Activated T-cell treated with anti-CD3 and anti-CD28 coated beads, Interleukin-2, amount 50 U/mL, for 24 hours (primary cell): ENCODE measurements at places on chromosomes 1 and 21.

DNA sequence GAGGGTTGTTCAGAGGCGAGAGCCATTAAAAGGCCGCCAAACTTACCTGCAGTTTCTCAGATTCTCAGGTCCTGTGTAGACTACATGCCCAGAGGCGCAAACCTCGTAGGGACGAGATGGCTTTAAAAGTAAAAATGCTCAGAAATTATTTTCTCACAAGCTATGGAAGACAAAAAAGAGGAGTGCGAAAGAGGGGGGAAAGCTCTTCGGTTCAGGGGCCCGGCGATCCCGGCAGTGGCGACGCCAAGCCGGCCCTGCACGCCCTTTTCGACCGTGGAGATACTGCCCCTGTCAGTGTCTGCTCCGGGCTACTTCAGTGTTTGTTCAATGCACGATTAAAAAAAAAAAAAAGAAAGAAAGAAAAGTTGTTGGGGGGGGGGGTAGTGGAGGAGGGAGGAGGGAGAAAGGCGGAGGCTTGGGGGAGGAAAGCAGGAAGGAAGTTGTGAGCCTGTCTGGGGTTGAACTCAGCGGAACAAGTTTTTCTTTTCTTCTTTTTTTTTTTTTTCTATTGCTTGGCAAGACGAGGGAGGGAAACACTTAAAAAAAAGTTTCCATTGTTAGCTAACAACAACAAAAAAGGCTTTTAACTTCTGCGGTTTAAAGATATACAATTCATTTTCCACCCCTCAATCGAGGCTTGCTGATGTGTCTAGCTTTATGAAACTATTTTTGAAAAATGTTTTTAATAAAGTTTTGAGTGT lies at the start of gene ITPKB:
Gene ITPKB (minus strand): TSS at position 288 of the 701 bp plus-strand sequence. CDS start 1,824 bp downstream, outside the sequence.
- peak; percentile 74 for DNase-seq

DNA sequence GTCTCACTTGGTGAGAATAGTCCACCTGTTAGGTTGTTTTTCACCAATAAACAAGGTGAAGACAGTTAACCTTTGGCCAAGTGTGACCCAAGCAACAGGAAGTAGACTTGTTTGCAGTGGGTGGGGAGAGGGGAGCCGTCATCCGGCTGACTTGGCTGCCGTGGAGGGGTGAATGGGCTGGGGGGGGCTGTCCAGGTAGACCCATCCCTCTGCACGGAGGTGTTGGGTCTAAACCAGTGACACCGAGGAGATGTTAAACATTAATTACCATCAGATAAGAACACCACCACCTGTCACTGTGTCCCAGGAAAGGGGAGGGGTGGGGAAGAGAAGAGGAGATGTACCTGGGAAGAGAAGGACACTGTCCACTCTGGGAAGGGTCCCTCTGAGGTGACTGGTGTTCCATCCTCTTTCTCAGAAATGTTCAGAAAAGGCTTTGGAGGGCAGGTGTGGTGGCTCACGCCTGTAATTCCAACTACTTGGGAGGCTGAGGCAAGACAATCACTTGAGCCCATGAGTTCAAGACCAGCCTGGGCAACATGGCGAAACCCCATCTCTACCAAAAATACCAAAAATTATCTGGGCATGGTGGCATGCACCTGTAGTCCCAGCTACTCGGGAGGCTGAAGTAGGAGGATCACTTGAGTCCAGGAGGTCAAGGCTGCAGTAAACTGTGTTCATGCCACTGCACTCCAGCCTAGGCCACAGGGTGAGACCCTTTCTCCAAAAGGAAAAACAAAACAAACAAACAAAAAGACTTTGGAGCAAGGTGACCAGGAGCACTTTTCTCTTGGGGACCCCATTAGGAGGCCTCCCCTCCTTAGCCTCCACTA lies 6.7 kb upstream of the MYOM3 start:
- no peak for DNase-seq

DNA sequence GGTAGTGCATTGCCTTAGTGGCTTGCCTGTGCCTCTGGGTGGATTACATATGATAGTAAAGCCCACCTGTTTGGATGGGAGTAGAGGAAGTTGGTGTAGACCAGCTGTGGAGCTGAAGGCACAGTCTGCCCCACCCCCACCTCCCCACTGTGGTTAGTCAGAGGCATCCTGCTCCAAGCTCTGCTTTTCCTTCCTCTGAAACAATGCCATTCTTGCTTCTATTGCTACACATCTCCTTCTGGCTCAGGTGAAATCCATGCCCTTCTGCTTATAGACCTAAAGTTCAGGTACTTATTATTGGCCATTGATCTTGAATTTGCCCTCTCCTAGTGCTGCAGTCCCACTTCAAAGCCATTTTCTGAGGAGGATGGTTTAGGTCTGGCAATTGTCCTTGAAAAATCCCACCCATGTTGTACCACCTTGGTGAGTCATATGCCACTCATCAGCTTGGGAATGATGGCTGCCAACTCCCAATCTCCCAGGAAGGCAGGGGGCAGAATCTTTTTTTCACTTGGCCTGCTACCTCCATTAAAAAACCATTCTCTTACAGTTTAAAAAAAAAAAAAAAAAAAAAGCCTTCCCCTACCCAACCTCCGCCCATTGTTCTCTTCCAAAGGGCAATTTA lies 6.7 kb upstream of the TXLNA start:
- DNase-seq = no peak

DNA sequence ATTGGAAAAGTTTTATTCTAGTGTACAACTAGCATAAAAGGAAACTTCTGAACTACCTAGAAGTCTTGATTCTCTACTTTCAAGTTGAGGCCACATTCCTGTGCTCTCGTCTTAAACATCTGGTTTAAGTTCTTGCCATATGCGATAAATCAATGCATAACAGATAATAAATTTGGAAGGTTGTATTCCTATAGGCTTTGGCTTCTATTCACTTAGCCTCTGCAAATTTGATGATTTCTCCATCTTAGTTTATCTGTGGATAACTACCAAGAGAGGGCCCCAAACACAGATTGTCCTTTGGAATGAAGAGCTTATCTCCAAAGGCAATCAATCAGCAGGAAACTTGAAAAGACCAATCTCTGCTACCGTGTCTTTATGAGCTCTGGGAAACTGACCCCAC lies 11.7 kb upstream of the RNF2 start:
- DNase-seq = no peak

GRCh38 chr1:227434808-227435444 lies 116.6 kb upstream of the CDC42BPA start:
- DNase-seq = no peak

DNA sequence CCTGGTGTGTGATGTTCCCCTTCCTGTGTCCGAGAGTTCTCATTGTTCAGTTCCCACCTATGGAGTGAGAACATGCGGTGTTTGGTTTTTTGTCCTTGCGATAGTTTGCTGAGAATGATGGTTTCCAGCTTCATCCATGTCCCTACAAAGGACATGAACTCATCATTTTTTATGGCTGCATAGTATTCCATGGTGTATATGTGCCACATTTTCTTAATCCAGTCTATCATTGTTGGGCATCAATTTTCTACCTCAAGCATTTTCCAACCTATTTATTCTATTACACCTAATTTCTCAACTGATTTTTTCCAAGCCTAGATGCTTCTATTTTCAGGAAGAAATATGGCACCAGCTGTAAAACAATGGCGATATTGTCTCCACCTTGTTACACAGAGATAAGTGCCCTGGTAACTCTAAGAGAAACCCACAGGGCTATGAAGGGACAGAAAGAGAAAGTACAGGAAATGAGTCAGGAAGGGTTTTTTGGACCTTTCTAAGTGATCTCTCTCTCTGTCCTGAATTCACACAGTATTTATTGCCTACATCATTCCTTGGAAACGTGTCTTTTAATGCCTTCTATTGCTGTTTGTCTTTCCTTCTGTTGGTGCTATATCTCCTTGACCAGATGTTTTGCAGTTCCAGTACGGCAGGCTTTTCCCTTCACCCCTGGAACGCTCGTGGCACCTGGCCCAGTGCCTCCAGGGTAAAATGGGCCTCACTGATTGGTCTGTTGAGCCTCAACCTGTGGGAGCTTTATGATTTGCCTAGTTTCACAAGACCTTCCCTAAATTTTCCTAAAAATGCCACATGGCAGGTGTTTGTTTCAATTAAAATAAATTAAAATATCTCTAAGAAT lies 14.6 kb upstream of the JAK1 start:
- DNase-seq = no peak

GRCh38 chr1:204207136-204207616 lies 6.6 kb downstream of the GOLT1A start:
- peak; percentile 87 for DNase-seq

- DNase-seq = no peak
These were observed 8.2 kb upstream of the DYRK1A start for GRCh38 chr21:37358397-37358796.

DNA sequence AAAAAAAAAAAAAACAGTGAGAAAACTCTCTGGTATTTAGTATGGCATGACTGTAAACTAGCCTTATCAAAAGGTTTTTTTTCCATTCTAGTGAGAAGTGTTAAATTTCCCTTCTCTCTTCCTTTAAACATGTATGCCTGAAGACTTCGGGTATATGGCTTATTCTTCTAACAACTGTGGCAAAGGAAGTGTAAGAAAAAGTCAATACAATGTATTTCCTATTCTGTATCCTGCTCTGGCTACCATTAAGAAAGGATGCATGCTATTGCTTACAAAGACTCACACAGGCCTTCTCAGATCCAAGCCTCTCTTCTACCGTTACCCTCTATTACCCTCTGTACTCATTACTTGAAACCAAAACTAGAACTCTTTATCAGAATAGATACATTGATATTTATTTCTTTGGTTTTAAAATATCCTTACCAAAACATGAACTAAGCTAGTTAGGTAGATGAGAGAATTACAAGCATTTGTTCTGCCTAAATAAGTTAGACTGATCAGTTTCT lies 8.4 kb downstream of the CEPT1 start:
- no peak for DNase-seq

GRCh38 chr1:8533124-8533523 lies 215.2 kb downstream of the SLC45A1 start:
- DNase-seq = no peak

- no peak for DNase-seq
These were observed 14.0 kb upstream of the SLC19A1 start for GRCh38 chr21:45556302-45556644.

- no peak for DNase-seq
These were observed 444.0 kb downstream of the PTPRC start for GRCh38 chr1:199082778-199083389.

GRCh38 chr1:52856026-52856425 lies 13.5 kb downstream of the ZYG11A start:
- DNase-seq = no peak

- no peak for DNase-seq
These were observed 50.4 kb upstream of the F3 start for GRCh38 chr1:94591823-94592570.

DNA sequence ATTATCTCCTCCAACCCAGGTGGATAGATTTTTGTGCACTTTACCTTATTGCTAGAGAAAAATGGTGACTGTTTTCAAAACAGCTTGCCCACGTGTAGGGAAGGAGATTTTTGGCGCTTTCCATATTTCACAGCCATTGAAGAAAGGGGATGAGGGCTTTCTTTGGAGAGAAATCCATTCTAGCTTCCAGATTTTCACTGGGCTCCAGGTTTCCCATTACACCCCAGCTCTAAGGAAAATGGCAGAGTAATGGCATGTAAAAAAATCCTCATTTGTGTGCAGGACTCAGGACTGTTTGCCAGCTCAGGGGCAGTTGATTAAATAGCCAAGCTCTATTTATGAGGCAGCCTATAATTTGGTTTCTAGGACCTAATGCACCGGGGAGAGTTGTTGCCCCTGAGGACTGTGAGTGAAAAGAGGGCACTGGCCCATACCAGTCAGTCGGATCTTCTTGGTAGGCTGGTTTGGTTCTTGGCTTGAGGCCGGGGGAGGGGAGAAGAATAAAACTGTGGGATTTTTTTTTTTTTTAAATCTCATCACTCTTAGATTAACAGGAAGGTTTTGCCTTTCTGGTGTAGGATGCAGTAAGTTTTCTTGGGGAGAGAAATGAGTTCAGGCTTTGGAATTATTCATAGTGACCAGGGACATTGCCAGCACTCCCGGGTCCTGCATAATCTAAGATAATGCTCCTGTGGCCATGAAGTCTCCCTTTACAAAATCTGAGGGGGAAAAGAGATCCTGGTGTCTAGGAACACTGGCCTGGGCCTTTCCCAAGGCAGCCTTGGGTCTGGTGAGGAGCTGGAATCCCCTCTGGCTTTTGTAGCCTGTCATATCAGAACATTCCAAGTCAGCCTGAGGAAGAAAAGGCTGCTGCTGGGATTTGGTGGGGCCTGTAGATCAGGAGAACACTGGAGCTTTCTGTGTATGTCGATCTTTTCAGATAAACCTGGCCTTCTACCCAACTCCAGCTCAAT lies 1.9 kb upstream of the ARID1A start:
- no peak for DNase-seq

GRCh38 chr1:232983817-232984567 lies 33.6 kb downstream of the NTPCR start:
- no peak for DNase-seq

DNA sequence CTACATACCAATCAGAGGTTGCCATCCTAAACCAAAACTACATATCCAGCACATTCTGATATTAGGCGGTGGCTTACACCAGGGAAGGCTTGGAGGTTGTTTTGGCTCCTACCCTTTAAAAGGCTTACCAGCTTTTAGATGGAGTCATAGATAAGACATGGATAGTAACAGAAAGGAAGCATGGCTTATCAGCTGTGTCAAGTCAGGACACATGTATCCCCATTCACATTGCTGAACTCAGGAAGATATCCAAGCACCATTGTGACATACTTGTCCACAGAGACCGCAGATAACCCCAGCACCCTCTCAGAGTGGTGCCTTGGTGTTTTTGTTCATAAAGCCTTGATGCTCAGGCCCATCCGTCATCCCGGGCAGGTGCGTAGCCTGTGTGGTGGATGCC lies 39.7 kb downstream of the ADARB1 start:
- no peak for DNase-seq

- DNase-seq = no peak
These were observed 1390.1 kb downstream of the MRPL39 start for GRCh38 chr21:24217151-24217550.

DNA sequence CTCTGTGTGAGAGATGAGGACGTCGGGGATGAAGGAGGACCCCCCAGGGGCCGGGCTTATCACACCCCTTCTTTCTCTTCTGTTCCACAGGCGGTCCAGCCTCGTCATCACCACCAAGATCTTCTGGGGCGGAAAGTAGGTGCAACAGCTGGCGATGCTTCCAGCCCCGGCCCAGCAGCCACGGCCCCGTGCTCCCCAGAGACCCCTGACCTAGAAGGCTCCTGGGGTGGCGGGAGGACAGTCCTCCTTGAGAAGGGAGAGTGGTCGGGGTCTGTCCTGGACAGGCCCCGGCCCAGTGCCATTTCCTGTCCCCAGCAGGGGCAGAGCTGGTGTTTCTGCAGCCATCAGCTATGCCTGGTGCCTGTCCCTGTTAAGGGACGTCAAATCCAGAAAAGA lies 41.7 kb downstream of the KCNAB2 start:
- DNase-seq = no peak
